ENCODE measurements at places on chromosomes 12 and 14. TPM values are rescaled to one million over a fixed set of nuclear protein-coding genes. Genes with fewer than 3 reads are reported as not detected.

DNA sequence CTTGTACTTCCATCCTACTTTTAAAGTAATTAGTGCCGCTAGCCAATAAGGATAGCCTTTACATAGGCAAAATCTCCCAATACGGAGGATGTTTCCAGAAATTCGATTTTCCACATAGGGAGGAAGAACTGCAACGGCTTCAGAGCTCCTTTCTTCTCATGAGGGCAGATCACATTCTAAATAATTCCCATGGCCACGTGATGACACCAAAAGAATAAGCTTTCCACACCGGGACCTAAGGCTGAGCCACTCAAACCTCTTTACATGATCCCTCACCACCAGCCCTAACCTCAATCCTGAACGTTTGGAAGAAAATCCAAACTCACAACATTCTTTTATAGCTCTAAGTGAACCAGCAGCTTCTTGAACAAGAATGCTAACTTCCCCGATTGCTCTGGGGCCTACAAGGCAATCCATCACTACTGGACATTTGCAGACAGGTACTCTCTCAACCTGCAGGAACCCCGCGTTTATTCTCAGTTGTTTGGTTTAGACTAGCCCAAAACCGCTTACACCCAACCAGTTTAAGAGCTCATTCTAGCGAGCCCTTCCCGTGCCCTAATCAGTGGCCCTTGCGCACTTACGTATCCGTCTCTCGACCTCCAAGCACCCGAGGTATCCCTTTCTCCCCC, 884 bp downstream of the CAPRIN2 start:
- no peak for DNase-seq

- DNase-seq = no peak
Observed at GRCh38 chr12:130970908-130971233, 17.2 kb downstream of the ADGRD1 start.

- no peak for DNase-seq
Observed at GRCh38 chr12:37546206-37546605, 770.4 kb upstream of the ALG10B start.

DNA sequence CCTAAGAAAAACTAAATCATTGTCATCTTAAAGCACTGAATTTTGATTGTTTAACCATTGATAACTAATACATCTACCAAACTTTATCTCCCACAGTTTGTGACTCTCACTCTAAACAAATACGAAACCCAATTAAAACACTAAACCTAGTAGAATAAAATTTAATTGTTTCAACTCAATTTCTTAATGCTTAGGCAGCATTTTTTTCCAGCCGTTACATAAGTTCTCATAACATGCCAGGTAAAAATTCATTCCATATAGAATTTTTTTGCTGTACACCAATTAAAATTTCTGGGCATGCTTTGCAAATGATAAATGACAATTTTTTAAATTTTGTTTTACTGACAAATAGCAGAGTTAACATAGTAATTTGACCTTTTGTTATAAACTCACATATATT, 658.2 kb upstream of the FLRT2 start:
- no peak for DNase-seq

DNA sequence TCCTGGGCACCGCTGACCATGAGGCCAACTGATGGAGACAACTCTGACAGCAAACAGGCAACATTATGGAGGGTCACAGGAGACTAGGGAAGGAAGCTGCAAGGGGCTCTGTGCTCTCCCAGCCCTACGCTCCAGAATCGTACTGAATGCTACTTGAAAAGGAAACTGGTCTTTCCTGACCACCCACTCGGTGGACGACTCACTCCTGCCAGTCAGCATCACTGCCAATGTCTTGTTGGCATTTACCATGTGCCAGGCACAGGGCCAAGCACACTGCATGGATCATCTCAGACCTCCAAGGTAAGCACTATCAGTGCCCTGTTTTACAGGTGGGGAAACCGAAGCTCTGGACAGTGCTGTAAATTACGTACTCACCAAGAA, 38.0 kb downstream of the CCDC85C start:
- no peak for DNase-seq

Gene TAS2R46
- 2.6 TPM for total RNA-seq

Gene ASPG
- total RNA-seq = not detected

DNA sequence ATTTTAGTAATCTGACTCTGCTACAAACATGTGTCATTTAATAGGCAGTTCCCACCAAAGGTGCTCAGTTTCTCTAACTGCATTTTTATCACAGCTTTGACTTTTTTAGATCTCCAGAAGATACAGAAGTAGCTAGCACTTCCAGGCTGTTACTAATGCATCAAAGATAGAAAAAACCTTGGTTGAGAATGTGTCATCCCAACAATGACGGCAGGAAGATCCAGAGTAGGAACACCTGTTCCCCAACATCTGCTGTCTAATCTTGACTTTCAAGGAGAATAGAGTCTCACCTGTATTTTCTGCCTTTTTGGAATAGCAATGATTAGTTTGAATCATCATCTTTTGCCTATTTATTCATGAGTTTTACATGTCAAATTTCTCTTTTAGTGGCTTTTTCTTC, 45.0 kb downstream of the ARMH4 start:
- DNase-seq = no peak

Gene CMA1
- total RNA-seq = not detected

- DNase-seq = no peak
Observed at GRCh38 chr14:22159099-22159498, 429.9 kb downstream of the DAD1 start.

Gene CCDC177
- total RNA-seq = 0.22 TPM
